Activated T-helper 1 cell treated with anti-CD3 and anti-CD28 coated beads, Interleukin-12 subunit alpha, Interleukin-12 subunit beta, Interleukin-2, Interleukin-4 antibody, amounts not matched to agents 30 ng/mL and 10 ng/mL and 1 ng/mL, durations not matched to agents 14 hours and 24 hours and 36 hours (primary cell): ENCODE measurements at places on chromosomes 3 and 15. TPM values are rescaled to one million over a fixed set of nuclear protein-coding genes. Genes with fewer than 3 reads are reported as not detected.

ZIC1 gene
- not detected in 2 replicates for total RNA-seq

GABRA5 gene
- not detected in 2 replicates for total RNA-seq

ATP13A4 gene
- 0.31 and 1.7 TPM in 2 replicates for total RNA-seq

GRCh38 chr3:110808630-110809029 is 263.0 kb upstream of the NECTIN3 start:
- DNase-seq, result no peak
